ENCODE measurements at places on chromosomes 12 and 14.

DNA sequence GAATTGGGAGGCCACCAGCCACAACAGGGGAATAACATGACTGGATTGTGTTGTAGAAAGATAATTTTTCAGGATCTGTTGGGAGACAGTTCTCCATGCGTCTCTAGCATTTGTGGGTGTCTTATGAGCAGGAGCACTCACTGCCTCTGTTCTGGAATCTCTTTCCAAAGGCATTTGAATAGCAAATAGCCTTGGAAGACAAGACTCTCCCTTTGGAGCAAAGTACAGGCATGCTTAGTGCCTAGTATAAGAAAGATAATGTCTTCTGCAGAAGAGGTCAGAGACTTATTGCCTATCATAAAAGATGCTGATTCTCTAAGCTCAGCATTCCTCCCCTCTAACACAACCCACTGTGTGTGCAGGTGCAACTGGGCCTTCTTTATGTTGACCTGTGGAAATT is 58.3 kb downstream of the VCPKMT start:
- DNase-seq = no peak

GRCh38 chr14:23259426-23259825 is 21.7 kb downstream of the RNF212B start:
- no peak for DNase-seq

GRCh38 chr12:116376354-116377193 is 99.1 kb upstream of the MED13L start:
- peak; percentile 19 for DNase-seq

- DNase-seq = no peak
These were observed 48.1 kb downstream of the KDM2B start for GRCh38 chr12:121532503-121533393.

GRCh38 chr12:88361493-88361892 is 218.8 kb downstream of the KITLG start:
- no peak for DNase-seq

GRCh38 chr12:124544311-124544970 is 23.0 kb downstream of the NCOR2 start:
- no peak for DNase-seq

GRCh38 chr12:92140896-92141536 is 4.6 kb downstream of the BTG1 start:
- no peak for DNase-seq

- no peak for DNase-seq
These were observed 1044.8 kb downstream of the BCL11B start for GRCh38 chr14:98227000-98227726.

DNA sequence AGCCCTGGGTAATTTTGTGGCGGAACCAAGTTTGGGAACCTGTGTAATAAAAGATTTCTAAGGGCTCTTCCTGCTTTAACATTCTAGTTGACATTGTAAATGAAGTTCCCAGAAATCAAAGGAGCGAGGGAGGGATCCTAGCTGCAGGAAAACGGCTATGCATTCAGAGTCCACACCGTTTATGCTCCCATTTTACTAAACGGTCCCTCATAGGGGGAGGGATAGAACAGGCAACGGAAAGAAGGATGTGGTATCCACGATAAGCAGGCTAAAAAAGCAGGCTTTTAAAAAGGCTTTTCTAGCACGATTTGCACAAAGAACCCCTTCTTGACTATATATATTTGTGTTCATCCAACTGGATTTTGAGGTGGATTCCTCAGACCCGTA is 559 bp downstream of the SYNJ2BP start:
- no peak for DNase-seq

- no peak for DNase-seq
These were observed 140.6 kb downstream of the ITPR2 start for GRCh38 chr12:26692407-26692806.

DNA sequence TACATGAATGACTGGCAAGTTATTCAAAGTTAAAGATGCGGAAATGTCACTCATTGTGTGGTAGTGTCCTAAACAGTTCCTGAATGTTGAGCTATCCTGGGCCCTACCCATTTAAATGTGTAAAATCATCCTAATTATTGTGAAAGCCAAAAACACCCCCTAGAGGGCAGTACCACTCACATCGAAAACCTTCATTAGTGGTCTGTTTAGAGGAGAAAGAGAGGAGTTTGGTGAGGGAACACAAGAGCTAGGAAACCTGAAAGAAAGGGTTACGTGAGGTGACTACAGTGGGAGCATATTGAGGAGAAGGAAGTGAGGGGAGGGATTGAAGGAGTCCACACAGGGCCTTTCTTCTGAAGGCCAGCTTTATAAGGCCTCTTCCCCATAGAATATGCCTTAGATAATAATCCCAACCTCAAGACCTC is 2.5 kb upstream of the TEP1 start:
- peak; percentile 15 for DNase-seq

- no peak for DNase-seq
These were observed 40.6 kb downstream of the CHGA start for GRCh38 chr14:92963301-92964123.

GRCh38 chr14:105622329-105622955 is 96.1 kb downstream of the TMEM121 start:
- DNase-seq = no peak

GRCh38 chr12:59007620-59008019 is 87.3 kb upstream of the LRIG3 start:
- DNase-seq = no peak

DNA sequence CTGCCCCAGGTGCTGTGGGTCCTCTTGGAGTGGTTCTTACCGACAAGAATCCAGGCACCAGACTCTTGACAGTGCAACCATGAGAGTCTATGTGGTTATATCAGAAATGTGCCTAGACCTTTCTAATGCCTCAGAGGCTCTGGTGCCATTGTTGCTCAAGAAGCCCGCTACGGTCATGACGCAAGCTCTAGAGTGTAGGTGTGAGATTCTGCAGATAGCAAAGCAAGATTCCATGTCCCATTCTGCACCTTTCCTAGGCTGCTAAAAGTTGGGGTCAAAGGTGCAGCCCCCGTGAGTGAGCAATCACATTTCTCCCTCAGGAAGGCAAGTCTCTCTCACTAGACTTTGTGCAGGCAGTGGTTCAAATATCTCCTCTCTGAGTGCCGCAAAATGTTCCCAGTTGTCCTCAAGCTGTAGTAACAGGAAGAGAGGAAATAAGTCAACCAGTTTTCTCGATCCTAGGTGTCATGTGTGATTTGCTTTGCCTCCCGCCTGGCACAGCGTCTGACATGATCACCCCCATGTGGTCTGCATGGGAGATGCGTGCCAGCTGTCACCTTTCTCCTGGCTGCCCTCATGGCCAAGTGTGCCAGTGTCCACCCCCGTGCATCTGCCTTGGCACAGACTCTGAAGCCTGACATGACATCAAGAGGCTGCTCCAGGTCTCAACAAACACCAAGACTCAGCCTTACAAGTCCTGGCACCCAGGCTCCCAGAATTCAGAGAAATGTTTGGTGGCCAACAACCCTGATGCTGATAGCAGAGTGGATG is 122.5 kb upstream of the COCH start:
- DNase-seq = no peak

DNA sequence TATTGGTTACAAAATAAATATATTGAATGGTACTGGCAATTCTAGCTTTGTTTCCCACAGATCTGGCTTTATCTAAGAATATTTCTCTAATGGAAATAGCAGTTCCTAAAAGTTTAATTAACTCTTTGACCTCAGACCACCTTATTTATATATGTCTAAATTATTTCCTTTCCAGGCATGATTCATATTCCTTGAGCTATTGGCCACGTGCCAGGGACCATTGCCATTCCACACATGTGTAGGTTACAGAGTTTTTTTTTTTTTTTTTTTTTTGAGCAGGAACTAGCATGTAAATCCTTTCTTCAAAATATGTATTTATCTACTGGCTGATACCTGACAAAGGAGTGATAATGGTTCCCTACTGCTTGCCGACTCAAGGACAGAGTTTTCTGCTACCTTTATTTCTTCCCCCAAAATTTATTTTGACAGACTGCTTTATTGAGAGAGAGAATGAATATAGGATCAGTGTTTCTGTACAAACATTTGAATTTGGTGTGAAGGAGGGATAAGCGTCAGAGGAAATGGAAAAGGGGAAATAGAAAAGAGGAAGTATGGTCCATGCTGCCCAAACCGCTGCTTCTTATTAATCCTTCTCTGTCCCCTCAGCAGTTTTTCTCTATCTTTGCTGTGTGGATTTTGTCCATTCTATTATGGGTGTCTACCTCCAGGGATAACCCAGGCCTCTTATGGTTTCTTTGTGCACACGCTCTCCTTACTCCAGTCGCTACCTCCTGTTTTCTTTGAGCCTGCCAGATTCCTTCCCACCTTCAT is 36.4 kb downstream of the PDE3A start:
- no peak for DNase-seq

GRCh38 chr14:101221549-101222160 is 318.1 kb upstream of the RTL1 start:
- no peak for DNase-seq
